ENCODE measurements at places on chromosomes 16 and 17.

GRCh38 chr16:25575363-25575762 is 116.4 kb upstream of the HS3ST4 start:
- DNase-seq: no peak

DNA sequence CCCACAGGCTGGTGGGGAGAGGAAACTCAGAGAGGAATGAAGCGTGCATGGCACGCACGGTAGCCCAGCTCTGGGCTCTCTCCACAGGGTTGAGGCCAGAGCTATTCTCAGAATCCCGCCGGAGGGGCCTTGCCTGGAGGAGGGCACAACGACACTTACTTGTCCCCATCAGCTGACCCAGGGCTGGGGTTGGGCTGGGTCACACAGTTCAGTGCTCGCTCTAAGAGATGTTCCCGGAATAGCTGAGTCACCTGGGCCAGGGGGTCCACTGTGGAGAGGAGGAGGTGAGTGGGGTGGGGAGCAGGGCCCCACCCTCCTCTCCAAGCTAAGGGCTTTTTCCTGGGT is 21.8 kb downstream of the SREBF1 start:
- DNase-seq: no peak

- no peak for DNase-seq
Measured at GRCh38 chr16:30554557-30555314, 3.4 kb downstream of the ZNF764 start.

GRCh38 chr17:50426472-50426782 is 409 bp downstream of the ACSF2 start:
- DNase-seq: no peak

DNA sequence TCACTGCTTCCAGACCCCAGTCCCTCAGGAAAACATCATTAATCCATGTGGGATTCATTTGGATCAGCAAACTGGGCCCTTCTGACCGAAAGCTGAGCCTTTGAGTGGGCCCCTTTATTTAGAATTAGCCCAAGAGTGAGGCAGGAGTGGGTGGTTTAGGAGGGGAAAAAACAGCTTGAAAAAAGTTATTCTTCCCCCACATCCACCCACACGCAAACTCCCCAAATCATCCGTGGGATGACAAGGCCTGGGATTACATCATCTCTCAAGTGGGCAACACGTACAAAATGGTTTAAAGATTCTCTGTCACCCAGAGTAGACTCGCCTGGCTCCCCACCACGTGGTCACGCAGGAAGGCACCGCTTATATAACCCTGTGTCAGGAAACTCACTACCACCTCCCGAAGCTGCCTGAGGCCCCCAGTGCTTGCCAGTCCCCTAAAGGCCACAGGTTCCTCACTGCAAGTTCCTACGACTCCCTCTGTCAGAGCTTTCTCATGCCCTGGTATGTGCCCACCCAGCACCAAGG is 27.6 kb downstream of the GSG1L start:
- no peak for DNase-seq

- DNase-seq: no peak
Measured at GRCh38 chr16:5234295-5235050, 136.9 kb upstream of the EEF2KMT start.

DNA sequence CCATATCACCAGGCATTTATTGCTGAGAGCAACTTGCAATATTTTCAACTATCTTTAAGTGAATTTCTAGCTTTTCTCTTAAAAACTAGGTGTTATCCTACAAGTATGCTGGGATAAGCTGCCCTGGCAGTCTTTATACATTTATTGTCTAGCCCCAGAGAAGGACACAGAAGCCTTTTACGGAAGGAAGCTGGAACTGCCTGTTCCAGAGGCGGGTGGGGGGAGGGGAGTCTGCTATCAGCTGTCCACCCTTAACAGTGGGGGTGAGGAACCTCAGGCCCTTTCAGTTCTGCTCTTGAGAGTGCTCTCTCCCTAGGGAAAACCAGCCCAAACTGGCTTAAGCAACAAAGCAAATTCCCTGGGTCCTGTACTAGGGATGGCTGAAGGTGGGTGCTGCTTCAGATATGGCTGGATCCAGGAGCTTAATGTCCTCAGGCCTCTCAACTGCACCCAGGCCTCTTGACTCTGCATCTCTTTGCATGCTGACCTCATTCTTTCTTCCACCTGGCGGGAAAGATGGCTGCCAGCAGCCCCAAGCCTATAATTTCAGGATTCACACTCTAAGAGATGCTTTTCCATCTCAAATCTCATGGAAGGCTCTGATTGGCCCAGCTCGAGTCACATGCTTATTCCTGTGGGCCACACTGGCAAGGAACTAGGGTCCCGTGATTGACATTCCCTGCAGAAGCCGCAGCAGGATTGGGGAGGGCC is 16.6 kb downstream of the NAGPA start:
- DNase-seq: no peak

DNA sequence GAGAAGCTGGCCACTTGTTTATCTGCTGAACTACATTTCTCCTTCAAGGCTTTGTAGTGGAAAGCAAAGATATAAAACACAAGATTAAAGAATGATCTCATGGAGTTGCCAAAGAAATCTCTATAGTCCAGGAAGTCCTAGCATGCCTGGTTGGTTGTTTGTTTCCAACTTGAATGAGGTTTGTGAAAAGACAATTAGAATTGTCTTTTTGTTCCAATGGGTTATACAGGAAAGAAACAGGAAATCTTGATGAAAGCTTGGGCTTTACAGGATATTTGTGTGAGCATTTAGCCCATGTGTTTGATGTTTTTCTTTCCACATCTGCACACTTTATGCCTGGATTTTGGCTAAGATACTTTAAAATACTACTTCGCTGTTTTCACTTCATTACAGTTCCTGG is 273.4 kb downstream of the CEP112 start:
- DNase-seq: no peak

GRCh38 chr16:53216798-53217197 is 162.0 kb downstream of the CHD9 start:
- DNase-seq: no peak

GRCh38 chr17:51085150-51085805 is 35.4 kb downstream of the SPAG9 start:
- DNase-seq: no peak

GRCh38 chr16:55323637-55324271 is at the start of gene IRX6:
Gene IRX6, plus strand, starts transcription at chr16:55324203. Its CDS starts 889 bp downstream, at chr16:55325092.
- DNase-seq: no peak

GRCh38 chr16:3799354-3799753 is 81.2 kb downstream of the CREBBP start:
- DNase-seq: no peak

GRCh38 chr17:47252766-47253512 is 688 bp upstream of the ITGB3 start:
- DNase-seq: no peak

DNA sequence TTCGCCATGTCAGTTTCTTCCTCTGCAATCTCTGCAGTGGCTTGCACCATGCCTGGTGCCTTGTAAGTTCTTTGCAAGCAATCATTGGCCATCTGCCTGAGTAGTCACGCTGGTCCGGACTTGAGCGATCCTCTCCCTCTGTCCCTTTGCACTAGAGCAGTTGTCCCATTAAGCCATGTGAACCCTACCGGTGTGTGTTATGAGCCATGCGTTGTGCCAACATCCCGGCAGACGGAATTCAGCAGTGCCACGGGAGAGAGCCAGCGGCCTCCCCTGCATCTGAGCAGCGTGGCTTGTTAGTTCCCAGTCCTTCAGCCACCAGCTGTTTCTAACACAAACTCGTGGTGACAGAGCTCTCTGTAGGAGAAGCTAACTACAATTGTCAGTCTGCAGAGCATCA is 275.1 kb upstream of the HSBP1 start:
- DNase-seq: no peak

- DNase-seq: no peak
Measured at GRCh38 chr17:74758848-74759168, 10.4 kb downstream of the NHERF1 start.

- DNase-seq: no peak
Measured at GRCh38 chr16:50487528-50487927, 60.7 kb upstream of the NKD1 start.

DNA sequence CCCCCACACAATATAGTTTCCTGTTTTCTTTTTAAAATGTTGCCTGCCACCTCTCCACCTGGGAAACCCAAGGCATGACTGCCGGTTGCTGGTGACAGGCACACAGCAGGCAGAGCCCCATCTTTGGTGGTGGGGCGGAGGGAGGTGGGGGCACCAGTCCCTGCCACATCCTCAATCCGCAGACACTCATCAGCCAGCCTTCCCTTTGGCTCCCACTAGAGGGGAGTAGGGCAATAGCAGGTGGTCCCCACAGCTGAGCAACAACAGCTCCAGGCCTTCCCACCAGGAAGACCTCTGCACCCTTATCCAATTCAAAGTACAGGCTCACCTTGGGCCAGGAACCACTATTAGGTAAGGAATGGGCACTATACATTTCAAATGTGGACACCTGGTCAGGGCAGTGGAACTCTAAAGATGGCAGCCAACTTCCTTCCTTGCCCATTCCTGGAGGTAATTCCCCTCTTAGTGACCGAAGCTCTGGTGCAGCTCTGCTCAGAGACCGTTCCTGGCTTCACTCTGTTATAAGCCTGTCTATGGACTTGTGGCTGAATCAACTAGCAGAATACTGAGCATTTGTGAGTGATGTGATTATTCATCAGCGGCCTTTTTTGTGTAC is 13.9 kb downstream of the RECQL5 start:
- no peak for DNase-seq

DNA sequence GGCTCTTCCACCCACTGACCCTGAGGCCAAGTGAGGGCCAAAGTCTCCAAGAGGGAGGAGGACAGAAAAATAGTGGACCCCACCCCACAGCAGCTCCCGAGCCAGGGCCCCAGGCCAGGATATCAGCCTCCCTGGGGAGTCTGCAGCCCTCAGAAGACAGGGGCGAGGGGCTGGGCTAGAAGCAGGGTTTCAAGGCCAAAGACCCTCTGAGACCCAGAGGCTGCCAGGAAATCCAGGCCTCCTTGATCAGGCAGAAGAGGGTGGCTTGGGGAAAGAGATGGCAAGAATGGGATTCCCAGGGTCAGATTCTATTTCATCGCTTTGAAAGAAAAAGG is 156.1 kb downstream of the ZNF423 start:
- no peak for DNase-seq

- no peak for DNase-seq
Measured at GRCh38 chr17:3795390-3796102, 5.4 kb downstream of the ITGAE start.

DNA sequence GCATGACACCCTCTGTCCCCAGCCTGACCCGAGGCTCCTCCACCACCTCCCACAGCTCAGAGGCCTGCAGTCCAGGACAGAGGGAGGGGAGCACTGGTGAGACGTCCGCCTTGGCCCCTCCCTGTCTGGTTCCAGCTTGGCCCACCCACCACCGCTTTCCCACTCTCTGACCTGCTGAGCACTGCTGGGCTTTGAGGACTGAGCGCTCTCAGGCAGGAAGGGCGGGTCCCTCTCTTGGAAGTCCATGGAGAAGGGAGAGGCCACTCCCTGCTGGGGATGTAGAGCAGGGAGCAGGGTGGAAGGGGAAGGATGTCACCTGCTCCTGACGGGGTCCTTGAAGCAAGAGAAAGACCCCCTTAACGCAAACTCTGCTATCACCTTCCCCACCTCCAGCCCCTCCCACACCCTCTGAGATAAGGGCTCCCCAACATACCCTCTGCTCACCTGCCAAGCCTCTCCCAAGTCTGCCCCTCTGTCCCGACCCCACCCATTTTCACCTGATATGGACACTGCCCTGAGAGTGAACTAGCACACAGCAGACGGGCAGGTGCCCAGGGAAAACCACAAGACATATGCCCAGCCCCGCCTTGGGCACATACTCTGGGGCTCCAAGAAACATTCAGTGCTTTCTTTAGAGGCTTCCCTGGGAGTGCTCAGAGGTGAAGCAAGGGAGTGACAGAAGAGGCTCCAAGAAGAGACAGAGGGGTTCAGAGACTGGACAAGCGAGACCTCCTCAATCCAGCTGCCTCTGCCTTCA is 1.4 kb downstream of the OSBPL7 start:
- no peak for DNase-seq

GRCh38 chr16:57411362-57411976 is 6.9 kb downstream of the CCL17 start:
- no peak for DNase-seq

- DNase-seq: no peak
Measured at GRCh38 chr16:87828907-87829621, 40.2 kb downstream of the SLC7A5 start.

- DNase-seq: no peak
Measured at GRCh38 chr17:836151-836550, 54.0 kb downstream of the MRM3 start.

- DNase-seq: no peak
Measured at GRCh38 chr17:30950669-30951399, 20.0 kb upstream of the RNF135 start.

GRCh38 chr17:82716203-82717010 is at the start of gene FN3KRP:
Gene FN3KRP, plus strand, starts transcription at chr17:82716706. Its CDS starts 50 bp downstream, at chr17:82716756.
- DNase-seq: peak; percentile 76

DNA sequence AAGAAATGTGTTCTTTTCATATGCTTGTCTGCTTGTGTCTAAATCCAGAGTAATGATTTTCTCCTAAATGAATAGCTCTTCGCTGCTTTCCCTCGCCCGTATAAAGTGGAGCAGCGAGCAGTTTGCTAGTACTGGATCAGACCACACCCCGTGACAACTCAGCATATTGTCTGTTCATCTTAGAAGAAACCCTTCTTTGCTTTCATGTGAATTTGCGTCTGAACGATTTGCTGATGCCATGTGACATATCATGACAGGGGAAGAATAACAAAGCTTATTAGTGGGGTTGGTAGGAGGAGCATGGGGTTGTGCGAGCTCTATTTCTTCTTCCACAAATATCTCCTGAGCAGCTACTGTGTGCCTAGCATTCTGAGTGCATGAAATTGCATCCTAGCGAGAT is 44.1 kb upstream of the CACNG4 start:
- DNase-seq: no peak

- DNase-seq: peak; percentile 45
Measured at GRCh38 chr17:82297280-82297713, 20.1 kb downstream of the CD7 start.

GRCh38 chr17:80992948-80993624 is 1.4 kb downstream of the CHMP6 start:
- DNase-seq: no peak

All from amniotic stem cell (primary cell).